Hematopoietic multipotent progenitor cell treated with erythropoietin and hydrocortisone succinate and interleukin-3 and kit ligand, for 17 days (in vitro differentiated cells): ENCODE measurements at places on chromosomes 2 and 18.
A peak's percentile ranks its signal among the peaks of the same experiment; 100 is the strongest.

GRCh38 chr18:54671291-54671881, 80.3 kb downstream of the DYNAP start:
- peak; percentile 20 for DNase-seq

DNA sequence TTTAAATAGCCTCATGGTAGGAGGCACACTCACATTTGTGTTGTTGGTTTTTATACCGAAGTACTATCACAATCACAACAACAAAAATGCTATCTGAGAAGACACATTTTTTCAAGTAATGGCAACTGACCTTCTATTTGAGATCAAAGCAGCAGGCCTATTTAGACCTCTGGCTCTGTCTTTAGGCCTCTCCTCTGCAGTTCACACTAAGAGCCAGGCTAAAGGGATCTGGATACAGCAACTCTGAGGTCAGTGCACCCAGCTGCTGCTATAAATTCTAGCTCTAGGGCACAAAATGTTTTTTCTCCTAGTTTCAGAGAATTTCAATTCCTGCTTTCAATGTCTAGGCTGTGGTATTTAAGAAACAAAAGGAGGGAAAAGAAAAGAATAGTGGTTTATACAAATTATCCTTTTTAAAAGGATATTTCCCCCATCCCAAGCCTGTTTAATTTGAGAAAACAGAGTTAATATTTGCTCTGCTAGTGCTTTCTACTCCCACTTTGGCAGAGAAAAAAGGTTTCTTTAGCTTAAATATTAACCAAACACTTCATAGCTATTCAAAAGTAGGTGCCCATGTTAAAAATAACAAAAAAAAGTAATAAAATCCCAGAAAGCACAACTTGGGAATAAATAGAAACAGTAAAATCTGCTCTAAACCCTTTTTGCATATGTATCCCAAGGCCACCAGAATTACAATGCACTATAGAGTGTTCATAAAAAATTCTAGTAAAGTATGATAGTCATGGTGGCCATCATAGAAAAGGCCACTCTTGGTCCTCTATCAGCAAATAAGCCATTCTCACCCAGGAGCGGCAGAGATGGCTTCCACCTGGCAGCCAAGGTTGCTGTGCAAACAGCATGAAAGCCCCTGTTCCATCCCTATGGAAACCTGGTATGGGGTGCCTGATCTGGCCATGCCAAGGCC, 293.6 kb upstream of the SESTD1 start:
- DNase-seq: no peak

- DNase-seq: no peak
Observed at GRCh38 chr2:171991027-171991426, 8.7 kb upstream of the METAP1D start.

DNA sequence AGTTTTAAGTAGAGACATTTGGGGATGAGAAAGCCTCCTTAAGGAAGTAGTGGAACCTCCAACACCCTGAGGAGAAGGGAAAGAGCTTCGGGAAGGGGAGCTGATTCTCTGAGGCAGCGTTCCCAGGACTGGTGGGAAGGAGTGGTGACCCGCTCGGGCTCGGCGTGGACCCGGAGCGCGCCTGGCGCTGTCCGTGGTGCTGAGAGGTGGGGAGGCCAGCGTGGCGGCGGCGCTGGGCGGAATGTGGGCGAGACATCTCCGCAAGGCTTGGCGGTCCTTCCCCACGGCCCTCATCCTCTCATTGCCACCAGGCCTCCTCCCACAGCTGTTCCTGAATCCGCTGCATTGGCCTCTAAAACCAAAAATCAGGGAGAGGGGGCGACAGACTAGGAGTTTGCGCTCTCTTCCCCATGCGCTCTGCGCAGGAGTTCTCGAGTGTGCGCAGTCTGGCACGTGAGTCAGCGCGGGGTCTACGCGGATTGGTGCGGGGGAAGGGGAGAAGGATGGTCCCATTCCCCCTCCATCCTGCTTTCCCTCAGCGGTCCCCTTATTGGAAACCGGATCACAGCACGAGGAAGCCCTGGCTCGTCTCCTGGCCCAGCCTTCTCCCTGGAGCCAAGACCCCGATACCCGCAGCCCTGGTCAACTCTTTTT, 857 bp downstream of the RESP18 start:
- DNase-seq: no peak

DNA sequence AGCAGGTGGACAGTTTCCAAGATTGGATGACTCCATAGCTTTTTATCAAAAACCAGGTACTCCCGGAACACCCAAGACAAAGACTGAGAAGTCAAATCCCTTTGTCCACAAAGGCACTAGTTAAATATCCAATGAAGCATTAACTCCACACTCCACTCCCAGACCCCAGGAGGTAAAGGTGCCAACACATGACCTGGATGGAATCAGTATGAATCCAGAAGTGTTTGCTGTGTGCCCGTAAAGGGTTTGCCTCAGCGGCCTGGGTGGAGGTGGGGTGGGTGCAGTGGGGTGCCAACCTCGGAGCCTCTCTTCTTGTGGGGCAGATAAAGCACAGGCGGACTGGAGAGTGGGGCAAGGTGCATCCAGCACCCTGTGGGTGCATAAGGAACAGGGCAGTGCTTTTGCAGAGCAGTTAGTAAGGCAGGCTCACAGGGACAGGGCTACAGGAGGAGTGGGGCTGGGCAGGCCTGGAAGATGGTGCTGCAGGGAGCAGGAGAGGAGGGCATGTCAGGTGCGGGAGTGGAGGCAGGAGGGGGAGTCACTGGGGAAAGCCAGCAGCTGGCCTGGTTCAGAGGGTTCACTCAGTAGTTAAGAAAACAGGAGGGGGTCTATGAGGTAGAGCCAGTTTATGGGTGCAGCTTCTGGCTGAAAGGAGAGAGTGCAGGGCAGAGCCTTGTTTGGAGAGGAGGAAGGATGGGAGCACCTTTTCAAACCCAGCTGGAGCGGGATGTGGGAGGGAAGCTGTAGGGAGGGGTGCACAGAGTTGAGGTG, 208.4 kb upstream of the SMAD2 start:
- no peak for DNase-seq

GRCh38 chr18:56637176-56637575, 1.2 kb downstream of the TXNL1 start:
- DNase-seq: peak; percentile 61

DNA sequence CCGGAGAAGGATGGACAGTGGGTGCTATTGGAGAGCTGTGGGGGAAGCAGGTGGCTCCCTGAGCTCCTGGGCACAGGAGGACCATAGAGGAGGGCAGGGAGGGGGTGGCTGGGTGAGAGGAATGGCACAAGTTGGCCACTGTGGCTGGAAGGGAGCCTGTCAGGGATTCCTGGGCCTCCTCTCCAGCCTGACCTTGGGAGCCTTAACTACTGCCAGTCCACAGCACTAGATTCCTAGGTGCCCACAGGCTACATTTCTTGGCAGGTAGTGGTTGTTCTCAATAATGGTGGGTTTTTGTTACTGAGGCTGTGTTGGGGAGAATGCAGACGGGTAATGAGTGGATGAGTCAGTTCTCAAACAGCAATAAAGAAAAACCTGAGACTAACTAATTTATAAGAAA, 26.0 kb downstream of the EFHD1 start:
- no peak for DNase-seq

DNA sequence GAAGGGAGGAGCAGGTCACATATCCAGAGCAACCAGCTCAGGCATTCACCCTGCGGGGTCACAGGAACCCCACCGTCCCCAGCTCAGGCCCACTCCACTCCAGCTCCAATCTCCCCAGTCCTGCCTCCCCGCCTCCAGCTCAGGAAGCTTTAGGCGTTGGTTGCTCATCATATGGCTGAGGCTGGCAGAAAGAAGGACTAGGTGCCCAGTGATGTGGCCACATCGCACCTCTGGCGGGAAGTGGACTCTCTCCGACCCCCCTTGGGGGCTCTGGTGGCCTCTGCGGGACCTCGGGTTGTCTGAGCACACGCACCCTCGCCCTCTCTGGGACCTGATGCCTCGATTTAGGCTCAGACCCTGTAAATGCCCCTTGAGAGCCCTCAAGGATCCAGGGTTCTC, 187.7 kb downstream of the ZFP36L2 start:
- DNase-seq: no peak

GRCh38 chr18:49529596-49529995, 32.3 kb upstream of the LIPG start:
- DNase-seq: no peak

DNA sequence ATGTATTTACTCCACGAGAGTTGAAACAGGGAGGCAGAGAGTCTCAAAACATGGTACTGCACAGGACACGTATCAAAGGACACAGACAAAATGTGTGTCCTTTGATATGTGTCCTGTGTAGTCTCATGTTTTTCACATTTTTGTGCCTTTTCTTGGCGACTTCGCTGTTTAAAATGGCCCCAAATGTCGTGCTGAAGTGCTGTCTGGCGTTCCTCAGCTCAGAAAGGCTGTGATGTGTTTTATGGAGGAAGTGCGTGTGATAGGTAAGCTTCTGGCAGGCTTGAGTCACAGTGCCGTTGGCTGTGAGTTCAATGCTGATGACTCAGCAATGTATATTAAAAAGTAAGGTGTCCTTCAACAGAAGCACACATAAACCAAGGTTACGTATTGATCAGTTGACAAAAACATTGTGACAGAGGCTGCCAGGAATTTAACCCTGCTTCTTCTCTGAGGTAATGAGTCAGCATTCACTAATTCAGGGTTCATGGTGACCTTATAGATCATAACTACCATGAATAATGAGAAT, 78.2 kb downstream of the DYSF start:
- peak; percentile 57 for DNase-seq

DNA sequence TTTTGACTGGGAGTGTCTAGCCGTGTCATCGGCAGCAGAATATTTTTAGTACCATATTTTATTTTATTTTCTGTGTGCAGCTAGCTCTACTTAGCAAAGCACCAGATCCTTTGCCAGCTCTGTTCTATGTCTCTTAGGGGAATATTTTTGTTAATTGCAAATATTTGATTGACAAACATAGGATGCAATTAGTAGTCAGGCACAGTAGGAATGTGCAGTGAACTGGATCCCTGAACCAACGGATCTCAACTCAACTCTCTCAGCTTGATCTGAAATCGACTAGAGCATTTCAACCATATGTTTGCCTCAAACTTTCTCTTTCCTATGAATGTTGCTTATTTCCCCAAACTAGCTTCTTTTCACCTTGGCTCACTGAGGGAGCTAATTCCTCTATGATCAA, 998.0 kb upstream of the FANCL start:
- no peak for DNase-seq
